ENCODE measurements at places on chromosomes 2 and 18. TPM values are rescaled to one million over a fixed set of nuclear protein-coding genes. Genes with fewer than 3 reads are reported as not detected.

Gene ACVR2A
- 15.9 TPM for total RNA-seq

Gene MARCO
- total RNA-seq = 92.5 TPM

Gene STAT4
- total RNA-seq = 4.1 TPM

Gene ALLC
- not detected for total RNA-seq

DNA sequence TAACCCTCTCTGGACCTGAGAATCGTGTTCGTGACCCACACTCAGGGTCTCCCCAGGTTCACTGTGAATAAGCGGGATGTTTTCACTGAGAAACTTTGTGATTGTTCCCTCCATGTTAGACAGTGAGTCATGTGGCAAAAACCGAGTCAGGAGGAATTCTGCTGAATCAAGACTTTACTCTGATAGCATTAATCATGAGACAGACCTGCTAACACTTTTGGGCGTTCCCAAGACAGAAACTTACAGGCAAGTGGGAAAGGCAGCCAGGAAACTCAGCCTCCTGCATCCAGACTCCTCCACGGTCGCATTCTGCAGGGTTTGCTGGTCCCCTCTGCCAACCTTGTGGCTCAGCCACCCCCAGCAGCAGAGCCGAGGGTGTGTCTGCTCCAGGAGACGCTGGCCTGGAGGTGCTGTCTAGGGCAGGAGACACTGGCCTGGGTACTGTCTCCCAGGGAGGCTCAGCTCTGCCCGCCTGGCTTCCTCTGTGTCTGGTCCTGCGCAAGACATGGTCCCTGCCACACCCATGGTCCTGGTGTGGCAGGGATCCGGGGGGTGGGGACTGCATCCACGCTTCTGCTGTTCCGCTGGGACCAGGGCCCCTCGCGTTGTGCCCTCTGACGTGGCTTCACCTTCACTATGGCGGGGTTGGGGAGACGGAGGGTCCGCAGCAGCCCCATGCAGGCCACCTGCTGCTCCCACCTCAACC, 177.4 kb downstream of the TWIST2 start:
- DNase-seq = no peak

DNA sequence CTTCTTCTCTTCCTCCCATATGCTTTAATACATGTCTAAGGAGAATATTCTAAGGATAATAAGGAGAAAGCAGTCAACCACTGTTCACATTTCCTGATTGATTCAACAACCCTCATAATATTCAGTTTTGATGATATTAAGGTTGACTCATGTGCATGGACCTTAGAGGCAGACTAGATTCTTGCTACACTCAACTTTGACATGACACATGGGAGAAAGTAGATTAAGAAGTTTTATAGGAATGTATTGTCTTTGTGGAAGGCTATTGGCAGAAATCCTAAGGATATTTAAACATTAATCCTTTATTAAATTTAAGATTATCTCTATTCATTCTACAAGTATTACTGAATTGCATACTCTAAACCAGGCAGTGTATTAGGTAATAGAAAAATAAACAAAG, 309.1 kb upstream of the CYRIA start:
- no peak for DNase-seq

GRCh38 chr2:238850091-238850490, 2.2 kb downstream of the TWIST2 start:
- DNase-seq = no peak
